ENCODE measurements at places on chromosomes 4 and X.

DNA sequence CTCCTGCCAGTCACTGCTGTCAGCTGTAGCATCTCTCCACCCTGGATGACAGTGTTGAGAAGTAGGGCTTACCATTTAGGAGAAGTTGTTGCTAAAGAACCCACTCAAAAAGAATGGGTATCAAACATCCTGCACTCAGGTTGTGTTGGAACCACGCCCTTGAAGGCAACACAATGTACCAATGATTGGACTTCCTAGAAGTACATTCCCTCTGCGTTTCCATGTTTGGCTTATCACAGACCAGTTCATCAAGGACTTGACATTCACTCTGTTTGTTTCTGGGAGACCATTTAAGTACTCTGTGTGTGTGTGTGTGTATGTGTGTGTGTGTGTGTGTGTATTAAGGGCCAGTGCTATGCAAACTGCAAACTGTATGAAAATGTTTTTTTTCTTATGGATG, 200.6 kb upstream of the GATB start:
- DNase-seq = no peak

GRCh38 chr4:93777081-93777460, 51.5 kb upstream of the ATOH1 start:
- DNase-seq = no peak

DNA sequence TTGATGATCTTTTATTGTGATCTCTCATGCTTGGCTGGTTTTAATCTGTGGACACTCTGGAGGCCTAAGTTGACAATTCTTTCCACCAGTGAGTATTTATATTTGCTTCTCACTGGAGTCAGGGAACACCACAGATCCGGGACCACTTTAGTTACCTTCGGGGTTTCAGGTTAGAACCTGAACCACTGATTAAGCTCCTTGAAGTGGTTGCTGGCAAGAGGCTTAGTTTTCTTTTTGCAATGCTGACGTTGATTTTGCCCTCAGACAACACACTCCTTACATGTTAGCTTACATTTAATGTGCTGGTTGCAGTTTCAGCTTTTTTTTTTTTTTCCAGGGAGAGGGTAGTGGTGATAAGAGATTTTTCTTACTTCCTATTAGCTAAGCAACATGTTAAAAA, 10.5 kb upstream of the ZNF330 start:
- no peak for DNase-seq

- no peak for DNase-seq
Measured at GRCh38 chr4:182310316-182310715, 67.1 kb downstream of the TENM3 start.

DNA sequence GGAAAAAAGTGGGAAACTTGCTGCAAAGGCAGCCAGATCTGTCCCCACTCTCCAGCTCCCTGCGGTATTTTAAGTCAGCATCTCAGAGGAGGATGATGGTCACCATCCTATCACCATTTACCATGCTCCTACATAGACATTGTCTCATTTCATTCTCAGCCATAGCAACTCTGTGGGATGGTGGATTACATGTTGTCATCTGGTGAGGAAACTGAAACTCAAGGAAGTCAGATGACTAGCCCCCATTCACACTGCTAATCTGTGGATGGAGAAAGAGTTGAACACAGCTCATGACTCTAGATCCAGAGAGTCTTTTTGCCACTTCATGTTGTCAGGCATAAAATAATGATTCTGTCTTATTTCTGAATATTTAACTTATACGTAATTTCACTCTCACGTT, 323.5 kb downstream of the PTTG2 start:
- DNase-seq = no peak

GRCh38 chr4:107564326-107564725, 155.7 kb downstream of the PAPSS1 start:
- no peak for DNase-seq

DNA sequence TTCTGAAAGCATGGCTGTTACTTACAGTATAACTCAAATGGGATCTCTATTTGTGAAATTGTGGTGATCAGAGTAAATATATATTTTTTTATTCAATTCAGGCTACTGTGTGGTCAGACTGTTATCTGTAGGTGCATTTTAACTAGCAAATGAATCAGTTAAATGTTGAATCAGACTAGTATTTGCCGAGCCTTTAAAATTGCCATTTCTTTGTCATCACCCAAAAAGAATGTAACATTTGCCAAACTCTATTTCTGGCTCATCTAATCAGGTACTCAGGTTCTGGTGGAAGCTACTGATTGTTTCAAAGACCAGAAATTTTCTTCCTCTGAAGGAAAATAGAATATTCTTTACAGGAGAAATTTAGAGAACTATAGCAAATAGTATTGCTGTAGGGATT, 1.8 kb upstream of the NAA15 start:
- DNase-seq = no peak

DNA sequence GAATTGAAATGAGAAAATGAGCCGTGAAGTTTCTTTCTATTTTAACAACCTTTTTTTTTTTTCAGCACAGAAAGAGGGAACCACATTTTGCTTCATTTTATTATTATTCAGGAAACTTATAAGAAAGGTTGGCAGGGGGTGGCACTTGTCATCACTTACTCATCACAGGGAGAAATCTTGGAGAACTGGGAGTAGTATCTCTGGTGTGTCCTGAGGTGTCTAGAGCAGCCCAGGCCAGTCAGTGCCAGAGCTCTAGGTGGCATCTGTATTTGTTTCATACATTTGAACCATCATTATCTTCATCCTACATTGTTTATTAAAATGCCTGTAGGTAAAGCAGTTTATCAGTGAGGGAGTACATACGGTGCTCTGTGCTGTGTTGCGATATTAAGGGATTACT, 43.8 kb upstream of the ARHGAP24 start:
- DNase-seq = no peak

GRCh38 chrX:150478496-150479492, 89.6 kb upstream of the MTM1 start:
- DNase-seq = no peak

DNA sequence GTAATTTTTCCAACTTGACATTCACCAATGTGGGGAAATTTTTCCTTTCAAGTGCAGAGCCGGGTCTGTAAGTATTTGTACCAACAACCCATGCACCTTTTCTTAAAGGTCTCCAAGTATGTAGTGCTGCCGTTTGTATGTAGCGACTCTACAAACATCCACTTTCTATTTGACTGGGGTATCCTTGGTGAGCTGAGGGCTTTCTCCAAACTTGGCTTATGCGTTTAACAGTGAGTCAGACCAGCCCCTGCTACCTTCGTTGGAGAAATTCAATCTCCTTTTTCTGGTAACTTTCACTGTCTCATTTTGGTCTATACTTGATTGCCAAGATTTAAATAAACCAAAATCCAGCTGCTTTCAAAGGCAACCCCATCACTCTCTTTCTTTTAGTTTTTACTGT, 34.9 kb downstream of the MGST2 start:
- no peak for DNase-seq

- peak; percentile 0 for DNase-seq
Measured at GRCh38 chrX:66200855-66201795, 37.1 kb downstream of the HEPH start.
